ENCODE measurements at places on chromosomes 6 and 20.

DNA sequence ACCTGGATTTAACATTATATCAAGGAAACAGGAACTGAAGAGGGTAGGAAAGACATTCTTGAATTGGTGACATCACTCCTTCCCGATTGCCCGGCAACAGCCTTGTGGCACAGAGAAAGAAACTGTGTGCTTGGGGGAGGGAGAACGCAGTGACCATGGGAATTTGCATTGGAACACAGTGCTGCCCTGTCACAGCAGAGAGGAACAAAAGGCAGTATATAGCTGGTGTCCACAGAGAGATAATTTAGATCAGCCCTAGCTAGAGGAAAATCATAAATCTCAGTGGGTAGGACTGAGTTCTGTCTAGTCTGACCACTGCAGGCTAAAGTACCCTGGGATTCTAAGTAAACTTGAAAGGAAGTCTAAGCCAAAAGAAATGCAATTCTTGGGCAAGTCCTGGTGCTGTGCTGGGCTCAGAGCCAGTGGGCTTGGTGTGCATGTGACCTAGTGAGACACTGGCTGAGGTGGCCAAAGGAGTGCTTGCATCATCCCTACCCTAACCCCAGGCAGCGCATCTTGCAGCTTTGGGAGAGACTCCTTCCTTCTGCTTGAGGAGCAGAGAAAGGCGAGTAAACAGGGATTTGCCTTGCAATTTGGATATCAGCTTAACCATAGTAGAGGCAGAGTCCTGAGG lies 697.6 kb downstream of the HACE1 start:
- no peak for DNase-seq

DNA sequence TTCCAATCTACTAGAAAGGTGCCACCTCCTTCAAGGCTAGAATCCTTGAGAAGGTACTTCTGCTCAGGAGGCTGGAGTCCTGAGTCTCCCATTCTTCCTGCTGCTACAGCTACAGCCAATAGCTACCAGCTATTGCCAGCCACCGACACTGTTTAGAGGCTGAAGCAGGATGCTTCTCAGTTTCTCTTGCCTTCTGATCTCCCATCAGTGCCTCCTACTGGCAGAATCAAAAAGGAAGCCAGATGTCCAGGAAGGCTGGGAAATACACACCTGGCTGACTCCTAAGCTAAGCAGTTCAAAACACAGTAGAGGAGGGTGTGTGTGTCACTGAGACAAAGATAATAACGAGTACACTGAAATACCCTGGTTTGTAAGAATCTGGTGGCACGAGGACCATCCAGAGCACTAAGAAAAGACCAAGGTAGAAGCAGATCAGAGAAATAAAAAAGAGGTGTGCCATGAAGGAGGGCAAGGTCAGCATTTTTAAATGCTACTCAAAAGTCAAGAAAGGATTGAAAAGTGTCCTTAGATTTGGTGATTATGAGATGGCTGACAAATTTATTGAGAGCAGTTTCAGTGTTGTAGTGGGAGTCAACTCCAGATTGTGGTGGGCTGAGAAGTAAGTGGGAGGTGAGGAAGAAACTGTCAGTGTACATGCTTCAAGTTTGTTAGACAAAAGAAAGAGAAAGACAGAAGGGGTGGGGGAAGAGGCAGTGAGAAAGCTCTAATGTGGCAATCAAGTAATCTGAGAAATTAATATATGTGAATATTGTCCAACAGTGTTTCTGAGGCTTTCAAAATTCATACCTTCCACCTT lies 2.3 kb upstream of the HLA-DMA start:
- no peak for DNase-seq

GRCh38 chr6:27076116-27076515 lies 171.4 kb upstream of the PRSS16 start:
- DNase-seq = no peak

- DNase-seq = no peak
Measured at GRCh38 chr6:11922901-11923300, 89.2 kb upstream of the HIVEP1 start.

- DNase-seq = no peak
Measured at GRCh38 chr20:3843490-3843889, 3.1 kb upstream of the MAVS start.

DNA sequence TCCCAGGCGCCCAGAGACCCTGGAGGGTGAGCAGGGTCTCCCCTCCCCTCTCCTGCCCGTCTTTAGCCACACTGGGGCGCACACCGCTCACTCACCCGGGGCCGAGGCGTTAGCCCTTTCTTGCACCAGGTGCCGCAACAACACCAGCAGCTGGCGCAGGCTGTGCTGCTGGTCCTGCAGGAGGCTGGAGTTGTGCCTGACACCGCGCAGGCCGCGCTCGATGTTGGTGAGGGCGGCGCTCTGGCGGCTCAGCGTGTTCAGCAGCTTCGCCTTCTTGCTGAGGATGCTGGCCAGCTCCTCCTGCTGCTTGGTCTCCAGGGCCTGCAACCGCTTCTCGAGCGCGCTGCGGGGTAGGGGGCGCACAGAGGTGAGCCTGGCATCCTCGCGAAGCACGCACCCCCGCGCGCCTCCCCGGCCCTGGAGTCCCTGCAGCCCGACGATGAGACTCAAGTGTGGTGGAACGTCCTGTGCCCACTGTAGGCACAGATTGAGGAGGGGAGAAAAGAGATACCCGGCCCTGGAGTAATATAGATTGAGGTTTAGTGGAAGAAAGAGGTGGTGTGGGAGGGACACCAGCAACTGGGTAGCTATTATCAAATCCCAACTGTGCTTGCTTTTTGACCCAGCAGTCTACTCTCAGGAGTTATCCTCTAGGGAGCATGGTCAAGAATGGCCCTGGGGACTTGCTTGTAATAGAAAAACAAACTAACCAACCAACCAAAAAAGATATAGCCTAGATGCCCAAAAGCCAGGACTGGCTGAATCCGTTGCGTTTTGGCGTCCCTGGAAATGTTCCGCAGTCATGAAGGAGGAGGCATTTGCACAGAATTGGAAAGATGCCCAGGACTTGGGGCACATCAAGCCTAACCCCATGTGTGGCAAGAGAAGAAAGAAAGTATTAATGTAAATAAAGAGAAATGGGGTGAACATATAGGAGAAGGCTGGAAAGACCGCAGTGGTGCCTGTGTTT lies 30.9 kb downstream of the ANGPT4 start:
- peak; percentile 25 for DNase-seq

DNA sequence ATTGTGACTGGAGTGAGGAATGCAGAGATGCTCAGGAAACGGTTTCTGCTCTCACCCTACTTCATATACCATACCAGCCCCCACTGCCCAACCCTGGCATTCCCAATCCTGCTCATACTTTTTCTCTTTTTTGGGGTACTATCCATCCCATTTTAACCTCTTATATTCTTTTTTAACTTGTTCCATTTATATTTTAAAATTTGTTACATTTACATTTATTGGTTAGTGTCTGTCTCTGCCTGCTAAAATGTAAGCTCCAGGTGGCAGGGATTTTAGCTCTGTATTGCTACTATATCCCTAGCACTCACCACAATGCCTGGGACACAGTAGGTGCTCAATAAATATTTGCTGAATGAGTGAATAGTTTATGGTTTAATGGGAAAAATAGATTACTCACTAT lies 8.1 kb downstream of the FERMT1 start:
- no peak for DNase-seq

DNA sequence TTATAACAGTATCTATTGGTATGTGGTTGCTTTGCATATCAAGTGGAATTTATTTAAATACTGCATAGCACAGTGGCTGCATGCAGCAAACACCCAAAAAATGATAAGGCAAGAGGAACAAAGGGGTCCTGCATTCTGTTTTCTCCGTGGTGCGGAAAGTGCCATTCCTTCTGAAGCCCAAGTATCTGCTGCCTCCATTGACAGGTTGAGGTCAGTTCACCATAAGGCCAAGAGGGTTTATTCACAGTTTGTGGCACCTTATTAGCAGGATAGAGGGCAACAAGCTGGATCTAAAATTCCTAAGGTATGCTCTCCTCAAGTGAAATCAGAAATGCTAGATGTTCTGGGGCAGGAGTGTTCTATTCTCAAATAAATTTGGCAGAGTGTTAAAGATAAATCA lies 9.3 kb downstream of the CARMIL1 start:
- no peak for DNase-seq

- DNase-seq = no peak
Measured at GRCh38 chr6:149147938-149148718, 169.4 kb upstream of the TAB2 start.

GRCh38 chr20:64106981-64107735 lies at the start of gene NPBWR2:
NPBWR2 (minus strand) TSS chr20:64107565; CDS start chr20:64106831, 734 bp downstream.
- DNase-seq = no peak

DNA sequence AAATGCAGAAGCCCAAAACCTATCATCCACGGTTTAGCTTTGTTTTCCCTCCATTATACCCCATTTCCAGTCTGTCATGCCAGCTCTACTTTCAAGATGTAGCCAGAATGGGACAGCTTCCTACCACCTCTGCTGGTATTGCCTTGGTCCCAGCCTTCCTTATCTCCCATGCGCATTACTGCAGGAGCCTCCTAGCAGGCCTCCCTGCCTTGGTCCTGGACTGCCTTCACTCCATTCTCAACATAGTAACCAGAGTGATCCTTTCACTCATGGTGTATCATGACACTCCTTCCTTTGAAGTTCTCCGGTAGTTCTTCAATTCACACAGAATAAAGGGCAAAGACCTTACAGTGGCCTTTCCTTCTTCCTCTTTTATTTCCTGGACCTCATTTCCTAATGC lies 15.9 kb downstream of the TPD52L1 start:
- DNase-seq = no peak

DNA sequence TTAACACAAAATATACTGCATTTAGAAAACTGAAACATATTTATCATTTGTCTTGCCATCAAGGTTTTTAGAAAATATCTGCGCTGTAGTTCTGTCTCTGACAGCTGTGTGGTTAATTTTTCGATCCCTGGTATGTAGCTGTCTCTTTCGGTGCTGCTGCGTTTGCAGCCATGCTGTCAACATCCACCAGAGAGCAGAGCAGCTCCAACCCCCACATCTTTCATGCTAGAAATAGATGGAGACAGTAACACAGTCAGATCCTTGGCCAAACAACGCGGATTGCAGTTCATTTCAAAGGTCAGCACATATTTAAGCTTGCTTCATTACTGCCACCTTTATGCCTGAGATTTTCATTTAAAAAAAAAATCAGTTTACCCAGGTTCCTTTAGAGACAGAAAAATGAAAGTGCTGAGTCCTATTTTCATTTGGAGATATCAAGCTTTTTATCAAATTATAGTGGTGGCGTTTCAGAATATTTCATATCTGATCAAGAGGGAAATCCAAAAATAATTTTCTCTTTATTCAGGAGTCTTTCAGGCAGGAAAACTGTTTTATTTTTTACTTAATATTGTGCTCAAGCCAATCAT lies 157.7 kb upstream of the MMS22L start:
- no peak for DNase-seq

- no peak for DNase-seq
Measured at GRCh38 chr6:146931214-146931613, 273.0 kb upstream of the STXBP5 start.

GRCh38 chr6:16296061-16296670 lies 57.8 kb downstream of the GMPR start:
- no peak for DNase-seq

DNA sequence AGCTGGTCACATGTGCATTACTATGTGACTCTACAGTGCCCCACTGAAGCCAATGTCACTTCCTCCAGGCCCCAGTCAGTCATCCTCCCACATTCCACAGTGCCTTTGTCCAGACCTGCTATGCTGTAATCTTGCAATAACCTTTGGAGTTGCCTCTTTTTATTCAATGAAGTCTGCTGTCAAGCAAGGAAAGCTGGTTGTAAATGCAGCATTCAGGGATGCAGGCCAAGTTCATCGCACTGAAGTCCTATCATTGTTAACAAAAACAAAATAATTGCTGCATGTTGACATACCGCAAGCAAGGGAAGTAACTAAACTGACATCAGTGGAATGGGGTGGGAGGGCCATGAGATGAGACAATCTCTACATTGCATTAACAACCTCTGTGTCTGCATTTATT lies 131.2 kb upstream of the CDYL start:
- no peak for DNase-seq

- DNase-seq = no peak
Measured at GRCh38 chr20:50824137-50824536, 29.3 kb downstream of the BCAS4 start.

DNA sequence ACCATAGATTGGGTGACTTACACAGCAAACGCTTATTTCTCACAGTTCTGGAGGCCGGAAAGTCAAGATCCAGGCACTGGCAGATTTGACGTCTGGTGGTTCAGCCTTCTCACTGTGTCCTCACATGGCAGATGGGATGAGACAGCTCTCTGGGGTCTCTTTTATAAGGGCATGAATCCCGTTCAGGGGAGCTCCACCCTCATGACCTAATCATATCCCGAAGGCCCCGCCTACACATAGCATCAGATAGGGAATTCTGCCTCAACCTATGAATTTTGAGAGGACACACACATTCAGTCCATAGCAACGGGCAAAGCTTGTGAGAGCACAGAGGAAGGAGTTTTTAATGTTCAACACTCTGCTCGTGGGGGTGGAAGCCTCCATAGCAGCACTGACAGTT lies 27.5 kb downstream of the DAAM2 start:
- DNase-seq = no peak

DNA sequence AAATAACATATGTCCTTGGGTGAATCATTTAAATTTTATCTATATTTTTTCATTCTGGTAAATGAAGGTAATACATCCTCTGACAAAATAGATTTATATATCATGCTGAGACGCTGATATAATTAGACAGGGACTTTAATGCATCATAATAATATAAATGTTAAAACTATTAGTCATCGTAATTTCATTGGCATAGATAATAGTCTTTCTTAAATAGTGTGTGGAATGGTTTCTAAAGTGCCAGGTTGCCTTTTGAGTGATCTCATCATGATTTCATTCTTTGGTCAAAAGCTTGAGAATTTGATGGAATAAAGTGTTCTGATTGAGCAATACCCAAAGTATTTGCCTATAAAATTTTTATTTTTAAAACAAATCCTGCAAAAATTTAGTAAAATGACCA lies 43.2 kb upstream of the BMP5 start:
- DNase-seq = no peak

- no peak for DNase-seq
Measured at GRCh38 chr20:5495939-5496338, 179.2 kb upstream of the PROKR2 start.

All from NCI-H1436 treated with DMSO at 0.1 percent for 48 hours (cell line).